Natural killer cell (primary cell): ENCODE measurements at places on chromosomes 2 and 18. TPM values are rescaled to one million over a fixed set of nuclear protein-coding genes. Genes with fewer than 3 reads are reported as not detected.
A peak's percentile ranks its signal among the peaks of the same experiment; 100 is the strongest.

DNA sequence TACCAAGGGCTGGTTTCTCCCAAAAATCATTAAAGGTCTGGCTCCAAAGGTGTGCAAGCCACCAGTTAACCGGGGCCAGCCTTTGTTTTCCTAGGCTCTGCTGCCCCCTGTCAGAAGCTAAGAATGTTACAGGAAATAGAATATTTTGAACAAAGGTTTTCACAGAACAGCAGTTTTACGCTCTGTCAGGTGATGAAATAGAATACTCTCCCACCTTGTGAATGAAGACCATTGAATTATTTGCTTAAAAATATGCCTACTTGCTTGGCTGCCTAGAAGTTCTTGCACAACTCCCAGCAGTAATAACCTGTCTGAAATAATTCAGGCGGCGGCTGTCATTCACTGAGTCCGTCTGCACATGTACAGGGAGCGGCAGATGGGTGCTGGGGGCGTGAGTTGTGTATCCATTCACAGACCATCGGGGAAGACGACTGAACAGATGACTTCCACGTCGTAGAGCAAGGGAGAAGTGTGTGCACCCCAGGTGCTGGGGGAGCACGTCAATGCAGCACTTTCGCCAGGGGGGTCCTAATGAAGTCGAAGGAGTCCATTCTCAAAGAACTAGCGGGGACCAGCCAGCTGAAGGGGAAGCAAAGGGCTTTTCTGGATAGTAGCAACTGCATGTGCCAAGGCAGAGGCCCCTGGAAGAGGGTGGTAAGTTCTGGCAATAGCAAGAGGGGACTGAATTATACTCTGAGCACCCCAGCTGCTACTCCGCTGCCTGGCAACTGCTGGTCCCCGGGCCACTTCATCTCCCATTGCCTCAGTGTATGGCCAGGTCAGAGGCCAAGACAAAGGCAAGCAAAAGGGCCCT is 56.1 kb downstream of the SF3B1 start:
- DNase-seq: peak; percentile 39

GRCh38 chr2:235007664-235008457 is 56.0 kb downstream of the SH3BP4 start:
- DNase-seq: no peak

TUBA4A gene
- 145 TPM for total RNA-seq

- DNase-seq: no peak
These were observed 862 bp downstream of the C18orf54 start for GRCh38 chr18:54358495-54359040.

DNA sequence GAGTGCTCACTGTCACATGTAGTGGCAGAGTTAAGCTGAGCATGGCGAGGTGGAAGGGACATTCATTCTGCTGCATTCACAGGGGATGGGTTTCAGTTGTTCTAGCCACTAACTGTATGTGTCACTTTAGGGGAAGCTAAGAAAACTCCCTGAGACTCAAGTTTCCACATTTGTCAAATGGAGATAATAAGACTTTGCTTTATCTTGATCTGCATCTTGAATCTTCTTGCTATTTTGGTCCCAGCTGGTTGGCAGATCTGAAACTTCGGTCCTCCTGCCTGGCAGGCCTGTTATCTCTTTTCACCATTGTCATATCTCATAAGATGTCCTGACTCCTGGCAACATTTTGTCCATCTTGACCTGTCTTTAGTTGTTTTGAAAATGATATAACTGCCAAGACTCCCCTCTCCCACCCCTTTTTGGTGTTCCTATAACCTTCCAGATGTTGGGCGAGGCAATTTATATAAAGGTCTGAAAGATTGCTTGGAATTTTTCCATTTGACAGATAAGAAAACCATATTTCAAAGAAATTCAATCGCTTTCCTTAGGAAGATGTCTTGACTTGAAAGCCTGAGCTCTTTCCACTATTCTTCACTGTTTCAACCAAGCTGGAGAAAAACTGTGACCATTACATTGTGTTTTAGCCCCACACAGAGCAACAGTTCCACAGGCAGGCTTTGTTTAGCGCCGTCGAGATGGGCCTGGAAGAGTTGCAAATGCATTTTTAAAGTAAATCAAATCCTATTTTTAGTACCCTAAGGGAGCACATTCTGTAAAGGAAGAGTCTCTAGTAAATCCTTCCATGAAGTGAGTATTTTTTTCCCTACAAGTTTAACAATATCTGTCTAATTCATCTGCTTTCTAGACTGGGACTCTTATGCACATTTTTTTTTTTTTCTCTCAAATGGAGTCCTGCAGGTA is 33.4 kb downstream of the MYCN start:
- DNase-seq: no peak

MGAT4A gene
- total RNA-seq: 96.4 TPM

LHCGR gene
- not detected for total RNA-seq
